GM10248 (cell line): ENCODE measurements at places on chromosomes 6 and 20.
A peak's percentile ranks its signal among the peaks of the same experiment; 100 is the strongest.

- DNase-seq: no peak
Observed at GRCh38 chr20:62222266-62222850, 2.3 kb upstream of the HRH3 start.

DNA sequence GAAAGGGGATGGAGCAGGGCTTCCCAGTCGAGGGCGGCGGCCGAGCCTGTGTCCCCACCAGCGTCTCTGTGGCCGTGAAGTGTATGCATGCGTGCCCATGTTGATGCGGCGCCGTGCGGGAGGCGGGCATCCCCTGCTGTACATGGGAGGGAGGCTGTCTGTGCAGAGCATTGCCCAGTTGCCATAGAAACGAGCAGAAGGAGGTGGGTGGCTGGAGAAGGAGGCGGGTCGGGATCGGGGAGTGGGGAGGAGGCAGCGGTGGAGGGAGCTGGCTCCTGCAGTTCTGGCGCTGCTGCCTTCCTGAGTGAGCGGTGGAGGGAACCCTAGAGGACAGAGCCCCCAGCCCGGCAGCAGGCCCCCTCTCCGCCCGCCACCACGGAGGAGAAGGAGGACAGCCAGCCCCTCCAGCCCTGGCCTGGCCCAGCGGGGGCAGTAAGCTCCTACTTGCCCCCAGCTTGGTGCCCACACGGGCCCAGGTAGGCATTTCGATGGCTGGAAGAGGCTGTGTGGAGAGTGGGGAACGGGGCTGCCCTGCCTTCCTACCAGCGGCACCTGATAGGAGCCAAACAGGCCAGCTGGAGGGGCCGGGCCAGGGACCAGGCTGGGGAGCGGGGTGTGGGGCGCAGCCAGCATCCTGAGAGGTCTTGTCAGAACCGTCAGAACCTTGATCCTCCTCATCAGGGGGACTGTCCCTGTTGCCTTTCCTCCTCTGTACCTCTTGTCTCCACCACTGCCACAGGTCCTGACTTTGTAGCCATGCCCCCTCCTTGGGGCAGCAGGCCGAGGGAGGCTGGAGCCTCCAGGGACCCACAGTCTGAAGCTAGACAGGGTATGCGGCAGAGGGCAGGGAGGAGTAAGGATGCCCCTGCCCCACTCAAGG is 41.3 kb downstream of the SPDEF start:
- DNase-seq: no peak

- DNase-seq: no peak
Observed at GRCh38 chr6:113600551-113601339, 256.4 kb upstream of the MARCKS start.

DNA sequence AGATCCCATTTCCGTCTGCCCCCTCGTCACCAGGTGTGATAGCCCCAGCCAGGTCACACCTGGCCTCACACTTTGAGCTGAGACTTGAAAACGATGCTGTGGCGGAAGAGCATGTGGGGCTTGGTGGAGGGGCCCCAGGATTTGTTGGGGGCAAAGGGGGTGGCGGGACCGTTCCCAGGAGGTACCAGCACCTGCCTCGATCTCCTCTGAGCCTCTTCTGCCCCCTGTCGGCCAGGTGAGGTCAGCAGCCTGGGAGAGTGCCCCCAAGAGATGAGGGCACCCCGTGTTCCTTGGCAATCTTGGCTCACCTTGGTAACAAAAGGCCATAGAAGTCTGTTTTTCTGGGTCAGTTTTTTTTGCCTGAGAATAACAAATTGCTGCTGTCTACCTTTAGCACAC is 25.4 kb downstream of the SPATA2 start:
- DNase-seq: no peak

DNA sequence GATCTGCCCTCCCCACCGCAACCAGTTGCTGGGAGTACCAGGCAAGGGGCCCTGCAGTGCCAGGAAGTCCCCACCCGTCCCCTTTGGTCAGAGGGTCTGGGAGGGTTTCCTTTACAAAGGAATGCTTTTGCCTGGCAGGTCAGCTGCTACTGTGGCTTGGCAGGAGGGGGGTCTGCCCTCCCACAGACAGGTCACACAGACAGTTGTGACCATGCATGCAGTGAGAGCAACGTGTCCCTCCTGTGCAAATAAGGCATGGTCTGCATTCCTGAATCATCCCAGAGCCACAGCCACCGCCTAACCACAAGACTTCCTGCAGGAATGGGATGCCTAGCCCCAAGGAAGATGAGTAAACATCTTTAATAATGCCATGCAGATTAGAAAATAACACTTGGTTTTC is 439 bp upstream of the F13A1 start:
- no peak for DNase-seq

- DNase-seq: no peak
Observed at GRCh38 chr6:84066536-84066935, 33.0 kb downstream of the MRAP2 start.

GRCh38 chr6:17606606-17607005 is 6.5 kb downstream of the FAM8A1 start:
- DNase-seq: no peak

GRCh38 chr6:89145956-89146717 is at the start of gene PM20D2:
Gene PM20D2, plus strand, starts transcription at chr6:89146055. Its CDS starts 90 bp downstream, at chr6:89146145.
- DNase-seq: peak; percentile 83

DNA sequence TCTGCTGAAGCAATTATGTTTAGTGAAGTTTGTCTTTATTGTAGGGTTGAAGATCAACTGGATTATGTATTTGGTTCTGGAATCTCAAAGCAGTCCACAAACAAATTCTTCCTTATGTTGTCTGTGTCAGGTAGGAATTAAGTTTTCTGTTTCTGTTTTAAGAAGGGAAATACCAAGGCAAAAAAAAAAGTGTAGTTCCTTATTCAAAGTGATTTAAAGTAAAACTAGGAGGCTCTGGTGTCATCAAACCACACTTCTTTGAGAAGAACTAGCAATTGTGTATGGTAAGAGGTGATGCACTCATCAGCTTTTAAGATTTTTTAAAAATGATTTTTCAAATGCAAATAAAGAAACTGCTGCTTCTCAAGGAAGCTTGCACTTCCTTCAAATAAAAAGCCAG is 1.9 kb downstream of the FAM135A start:
- peak; percentile 22 for DNase-seq

GRCh38 chr6:74814440-74814839 is 391.4 kb downstream of the COL12A1 start:
- DNase-seq: no peak

DNA sequence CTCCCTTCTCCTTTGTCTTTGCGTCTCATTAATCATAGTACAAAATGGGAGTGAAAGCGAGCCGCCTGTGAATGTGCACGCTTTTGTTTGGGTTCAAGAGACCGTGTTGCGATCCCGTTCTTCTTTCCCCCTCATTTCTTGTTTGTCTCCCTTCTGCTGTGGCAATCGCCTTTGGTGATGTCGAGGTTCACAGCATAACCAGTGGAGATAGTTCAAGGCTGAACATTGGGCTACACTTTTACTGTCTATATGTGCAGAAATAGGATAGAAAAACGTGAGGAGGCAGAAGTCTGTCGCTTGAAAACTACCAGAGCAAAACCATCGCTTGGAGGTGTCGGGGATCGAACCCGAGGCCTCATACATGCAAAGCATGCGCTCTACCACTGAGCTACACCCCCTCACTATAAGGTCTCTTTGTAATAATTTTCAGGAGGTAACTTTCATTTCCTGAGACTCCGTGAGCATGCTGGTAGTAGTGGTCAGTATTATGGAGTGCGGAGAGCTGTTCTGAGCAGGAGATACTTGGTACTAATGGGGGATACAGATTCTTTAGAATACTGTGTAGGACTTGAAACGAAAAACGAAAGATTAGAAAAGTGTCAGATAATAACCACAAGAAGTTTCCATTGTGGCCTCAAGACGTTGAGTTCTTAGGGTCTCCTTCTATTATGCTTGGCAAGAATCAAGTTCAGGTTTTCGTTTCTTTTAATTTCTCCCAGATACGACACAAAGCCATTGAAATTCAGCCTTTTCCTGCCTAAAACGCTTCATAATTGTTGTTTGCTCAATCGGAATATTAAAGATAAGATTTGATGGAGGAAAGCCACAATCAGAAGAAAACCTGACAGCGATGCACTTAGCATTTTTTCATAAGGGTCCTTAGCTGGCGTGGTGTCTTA is 106.6 kb downstream of the TRIM27 start:
- no peak for DNase-seq

DNA sequence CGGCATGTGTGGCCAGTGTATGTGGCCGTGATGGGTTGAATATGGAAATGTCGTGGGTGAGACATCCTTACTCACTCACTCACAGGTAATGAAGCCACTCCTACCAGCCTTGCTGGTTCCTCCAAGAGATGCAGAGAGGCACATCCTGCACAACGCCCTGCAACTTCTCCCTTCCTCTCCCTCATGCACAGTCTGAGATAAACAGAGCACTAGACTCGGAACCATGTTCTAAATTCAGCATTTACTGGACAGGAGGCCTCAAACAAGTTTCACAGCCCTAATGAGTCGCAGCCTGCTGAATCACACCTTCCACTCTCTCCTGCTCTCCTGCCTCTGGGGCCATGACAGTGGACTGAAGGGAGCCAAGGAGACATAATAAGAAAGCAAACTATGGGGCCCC is 91.2 kb downstream of the ISM1 start:
- no peak for DNase-seq
